ENCODE measurements at places on chromosomes 12 and 14. TPM values are rescaled to one million over a fixed set of nuclear protein-coding genes. Genes with fewer than 3 reads are reported as not detected.

GRCh38 chr12:97404543-97404942 is 58.1 kb upstream of the RMST start:
- H3K27me3 ChIP-seq = no peaks in the 10 kb centered on the region
- H3K36me3 ChIP-seq = no peaks in the 10 kb centered on the region
- H3K27ac ChIP-seq = no peak overlapping the region
- no peaks in the 10 kb centered on the region for H3K4me1 ChIP-seq
- DNase-seq = no peak

DNA sequence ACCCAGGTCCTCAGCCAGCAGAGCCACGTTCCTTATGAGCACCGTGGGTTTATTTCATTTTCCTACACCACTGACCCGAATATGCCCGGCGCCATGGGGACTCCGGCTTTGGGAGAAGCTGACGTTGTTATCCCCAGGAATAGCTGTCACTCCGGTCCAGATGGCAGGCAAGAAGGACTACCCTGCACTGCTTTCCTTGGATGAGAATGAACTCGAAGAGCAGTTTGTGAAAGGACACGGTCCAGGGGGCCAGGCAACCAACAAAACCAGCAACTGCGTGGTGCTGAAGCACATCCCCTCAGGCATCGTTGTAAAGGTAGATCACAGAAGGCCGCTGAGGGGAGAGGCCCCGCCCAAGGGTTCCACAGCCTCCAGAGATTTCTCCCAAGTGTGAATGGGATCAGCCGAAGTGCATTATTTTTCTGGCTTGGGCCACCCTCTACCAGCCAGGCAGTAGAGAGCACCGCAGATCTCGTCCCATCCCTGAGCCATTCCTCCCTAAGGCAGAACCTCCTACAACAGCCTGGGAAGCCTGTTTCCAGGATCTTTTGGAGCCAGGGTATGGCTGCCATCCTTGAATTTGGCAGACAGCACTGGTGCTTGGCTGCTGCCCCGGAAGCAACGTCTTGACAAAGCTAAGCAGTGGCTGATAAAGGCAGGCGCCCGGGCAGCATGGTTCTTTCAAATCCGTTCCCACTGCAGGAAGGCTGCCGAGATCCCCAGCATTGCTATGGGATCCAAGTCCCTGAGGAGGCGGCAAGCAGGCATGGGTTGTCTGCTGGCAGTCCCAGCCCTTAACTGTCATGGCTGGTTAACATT is 17.8 kb downstream of the CDK2AP1 start:
- DNase-seq = no peak
- H3K4me3 ChIP-seq = no peak overlapping the region
- no peaks in the 10 kb centered on the region for H3K27me3 ChIP-seq
- peaks cover 40% of the 10 kb centered on the region for H3K36me3 ChIP-seq

DNA sequence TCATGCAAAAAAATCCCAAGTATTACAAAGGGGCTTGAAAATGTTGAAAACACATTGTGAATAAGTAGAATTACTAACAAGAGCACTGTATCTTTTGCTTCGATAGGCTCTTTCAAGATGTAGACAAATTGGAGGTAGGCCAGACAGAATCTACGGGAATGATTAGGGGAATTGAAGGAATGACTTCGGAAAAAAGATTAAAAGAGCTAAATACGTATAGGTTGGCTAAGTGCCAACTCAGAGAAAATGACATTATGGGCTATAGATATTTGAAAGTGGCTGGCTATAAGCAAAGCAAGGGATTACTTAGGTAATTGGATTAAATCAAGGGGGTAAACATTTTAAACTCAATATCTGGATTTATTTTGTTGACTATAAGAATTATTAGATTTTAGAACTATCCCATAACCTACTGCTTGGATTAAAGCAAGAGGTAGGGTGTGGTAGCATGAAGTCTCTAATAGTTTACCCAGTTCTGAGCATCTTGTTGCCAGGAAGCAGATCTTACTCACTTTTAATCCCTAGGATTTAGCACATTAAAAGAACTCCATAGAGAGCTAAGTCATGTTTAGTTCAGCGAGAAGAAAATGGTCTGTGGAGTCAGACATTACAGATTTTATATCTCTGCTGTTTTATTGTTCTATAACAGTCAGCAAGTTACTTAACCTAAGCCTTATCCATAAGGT is 489.8 kb downstream of the DIO2 start:
- DNase-seq = no peak
- H3K36me3 ChIP-seq = no peaks in the 10 kb centered on the region
- no peaks in the 10 kb centered on the region for H3K27me3 ChIP-seq
- no peak overlapping the region for H3K27ac ChIP-seq
- peaks cover 2% of the 10 kb centered on the region for H3K4me1 ChIP-seq
- no peak overlapping the region for H3K4me3 ChIP-seq

DNA sequence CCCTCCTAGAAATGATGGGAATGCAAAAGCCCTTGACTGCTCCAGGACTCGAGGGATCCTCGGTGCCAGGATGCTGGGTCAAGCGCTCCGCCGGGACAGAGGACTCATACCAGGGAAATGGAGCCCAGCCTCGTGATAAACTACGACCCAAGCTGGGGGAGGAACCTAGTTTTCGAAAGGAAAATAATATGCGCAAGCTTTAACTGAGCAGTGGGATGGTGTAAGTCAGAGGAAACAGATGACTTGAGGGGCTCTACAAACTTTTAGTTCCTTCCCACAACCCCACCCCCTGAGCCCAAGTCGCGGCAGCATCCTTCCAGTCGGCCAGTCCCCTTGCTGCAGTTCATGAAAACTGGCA is 654 bp upstream of the SUPT16H start:
- no peak for DNase-seq
- H3K27ac ChIP-seq = peak overlapping the region; percentile 99
- H3K36me3 ChIP-seq = peaks cover 34% of the 10 kb centered on the region
- H3K4me3 ChIP-seq = peak overlapping the region; percentile 87
- no peaks in the 10 kb centered on the region for H3K27me3 ChIP-seq

- H3K36me3 ChIP-seq = no peaks in the 10 kb centered on the region
- DNase-seq = no peak
- H3K27ac ChIP-seq = no peak overlapping the region
- H3K4me1 ChIP-seq = no peaks in the 10 kb centered on the region
- no peak overlapping the region for H3K4me3 ChIP-seq
- H3K27me3 ChIP-seq = no peaks in the 10 kb centered on the region
Measured at GRCh38 chr12:102441077-102441596, 39.2 kb downstream of the IGF1 start.

The DAO gene
- not detected for total RNA-seq

DNA sequence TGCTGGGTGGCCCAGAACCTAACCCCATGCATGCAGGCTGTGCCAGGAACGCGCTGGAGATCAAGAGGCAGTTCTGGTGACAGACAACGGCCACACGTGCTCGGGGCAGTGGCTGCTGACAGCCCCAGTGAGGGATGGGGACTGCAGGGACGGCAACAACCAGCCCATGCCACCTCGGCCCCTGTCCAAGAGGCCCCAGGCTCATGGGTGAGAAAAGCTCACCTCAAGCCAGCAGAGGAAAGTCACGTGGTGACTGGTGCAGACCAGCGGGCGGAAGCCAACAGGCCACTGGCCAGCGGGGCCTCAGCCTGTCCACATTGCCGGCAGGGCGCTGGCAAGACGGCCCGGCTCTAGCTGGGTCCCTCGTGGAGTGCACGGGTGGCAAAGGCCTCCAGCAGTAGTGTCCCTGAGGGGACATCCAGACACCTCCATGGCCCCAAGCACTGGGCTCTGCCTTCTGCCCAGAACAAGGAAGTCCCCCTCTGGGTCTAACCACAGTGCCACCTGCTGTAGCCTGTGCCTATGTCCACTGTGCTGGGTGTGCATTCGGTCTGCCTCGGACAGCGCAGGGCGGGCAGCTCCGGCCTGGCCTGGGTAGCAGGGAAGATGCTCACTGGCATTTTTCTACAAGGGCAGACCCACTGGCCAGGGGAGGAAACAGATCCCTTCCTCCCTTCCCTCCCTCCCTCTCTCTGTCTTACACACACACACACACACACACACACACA is 134.1 kb downstream of the NCOR2 start:
- peaks cover 16% of the 10 kb centered on the region for H3K36me3 ChIP-seq
- H3K27ac ChIP-seq = no peak overlapping the region
- DNase-seq = no peak
- H3K4me3 ChIP-seq = no peak overlapping the region

The PIWIL1 gene
- total RNA-seq = not detected

The NKX2-1 gene
- total RNA-seq = not detected

The LMO3 gene
- not detected for total RNA-seq

DNA sequence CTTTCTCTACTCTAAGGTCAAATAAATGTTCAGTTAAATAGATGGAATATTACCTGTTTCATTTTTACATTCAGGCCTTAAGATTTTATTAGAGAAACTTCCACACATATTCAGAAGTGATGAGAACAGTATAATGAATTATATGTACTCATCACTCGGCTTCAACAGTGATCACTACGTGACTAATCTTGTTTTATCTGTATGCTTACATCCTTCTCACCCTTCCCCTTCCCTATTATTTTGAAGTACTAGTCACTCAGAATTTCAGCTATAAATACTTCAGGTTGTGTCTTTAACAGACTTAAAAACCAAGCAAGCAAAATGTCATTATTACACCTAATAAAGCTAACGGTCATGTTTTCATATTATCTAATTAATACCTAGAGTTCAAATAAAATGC is 34.9 kb downstream of the ETV6 start:
- H3K27ac ChIP-seq = no peak overlapping the region
- H3K4me1 ChIP-seq = peaks cover 19% of the 10 kb centered on the region
- peaks cover 16% of the 10 kb centered on the region for H3K36me3 ChIP-seq

DNA sequence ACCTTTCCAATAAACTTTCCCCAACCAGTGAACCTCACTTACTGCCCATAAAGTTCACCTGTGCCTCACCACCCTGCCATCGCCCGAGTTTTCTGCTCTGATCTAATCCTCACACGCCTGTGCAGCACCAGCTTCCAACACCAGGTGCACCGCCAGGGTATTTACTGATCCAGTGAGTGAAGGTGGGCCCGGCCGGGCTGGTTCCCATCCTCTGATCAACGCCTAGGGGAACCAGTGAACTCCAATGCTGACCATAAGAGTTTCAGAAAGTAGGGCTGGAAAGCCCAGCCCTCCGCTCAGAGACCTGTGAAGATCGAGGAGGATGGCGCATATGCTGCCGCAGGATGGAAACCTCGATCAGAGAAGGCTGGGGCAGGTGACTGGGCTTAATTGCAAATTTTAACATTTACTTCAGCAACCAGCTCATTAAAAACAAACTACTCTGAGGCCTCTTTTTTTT is 685 bp upstream of the MYL6B start:
- peak overlapping the region; percentile 98 for H3K27ac ChIP-seq
- DNase-seq = peak; percentile 78
- peaks cover 49% of the 10 kb centered on the region for H3K4me1 ChIP-seq
- peaks cover 19% of the 10 kb centered on the region for H3K36me3 ChIP-seq
- H3K4me3 ChIP-seq = peak overlapping the region; percentile 83

The IFNG-AS1 gene
- total RNA-seq = not detected

The RAPGEF3 gene
- total RNA-seq = not detected

DNA sequence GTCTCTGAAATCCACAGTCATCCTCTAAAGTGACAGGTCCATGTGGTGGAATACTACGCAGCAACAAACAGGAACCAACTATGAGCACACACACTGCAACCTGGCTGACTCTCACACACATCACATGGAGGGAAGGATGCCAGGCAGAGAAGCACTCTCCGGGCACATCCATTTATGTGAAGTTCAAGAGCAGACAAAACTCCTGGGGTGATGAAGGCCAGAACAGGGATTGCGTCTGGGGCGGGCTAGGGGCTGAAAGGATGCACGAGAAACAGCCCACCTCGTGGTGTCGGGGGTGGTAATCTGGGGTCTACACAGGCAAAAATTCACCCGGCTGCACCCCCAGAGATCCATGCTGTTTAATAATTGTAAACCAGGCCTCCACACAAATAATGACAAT is 100.2 kb downstream of the DICER1 start:
- H3K4me1 ChIP-seq = peaks cover 3% of the 10 kb centered on the region
- no peaks in the 10 kb centered on the region for H3K27me3 ChIP-seq
- H3K36me3 ChIP-seq = no peaks in the 10 kb centered on the region
- H3K4me3 ChIP-seq = no peak overlapping the region
- H3K27ac ChIP-seq = no peak overlapping the region
- DNase-seq = no peak

GRCh38 chr12:87760943-87761342 is 268.3 kb downstream of the C12orf50 start:
- DNase-seq = no peak
- no peaks in the 10 kb centered on the region for H3K4me1 ChIP-seq
- no peaks in the 10 kb centered on the region for H3K36me3 ChIP-seq
- no peaks in the 10 kb centered on the region for H3K27me3 ChIP-seq
- no peak overlapping the region for H3K4me3 ChIP-seq

DNA sequence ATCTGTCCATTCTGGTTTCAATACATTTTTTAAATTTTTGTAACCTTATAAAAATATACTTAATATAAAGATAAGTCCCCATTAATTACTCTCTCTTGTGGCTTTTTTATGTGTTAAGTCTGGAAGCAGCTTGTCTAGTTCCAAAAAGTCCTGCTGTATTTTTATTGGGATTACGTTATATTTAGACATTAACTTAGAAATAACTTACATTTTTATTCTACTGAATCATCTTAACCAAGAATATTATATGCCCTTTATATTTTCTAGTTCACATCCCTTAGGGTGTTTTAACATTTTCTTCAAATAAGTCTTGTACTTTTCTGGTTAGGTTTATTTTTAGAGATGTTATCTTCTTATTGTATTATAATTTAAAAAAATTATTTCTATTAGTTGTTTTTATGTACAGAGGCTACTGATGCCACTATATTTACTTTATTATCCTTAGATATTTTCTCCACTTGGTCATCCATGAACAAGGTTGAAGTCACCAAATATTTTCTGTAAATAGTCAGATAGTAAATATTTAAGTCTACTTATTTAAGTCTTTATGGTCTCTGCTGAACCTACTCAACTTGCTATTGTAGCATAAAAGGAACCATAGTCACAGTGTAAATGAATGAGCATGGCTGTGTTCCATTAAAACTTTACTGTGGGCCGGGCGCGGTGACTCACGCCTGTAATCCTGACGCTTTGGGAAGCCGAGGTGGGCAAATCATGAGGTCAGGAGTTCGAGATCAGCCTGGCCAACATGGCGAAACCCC is 132.4 kb upstream of the NEDD1 start:
- no peak overlapping the region for H3K27ac ChIP-seq
- H3K36me3 ChIP-seq = no peaks in the 10 kb centered on the region
- H3K27me3 ChIP-seq = peaks cover 2% of the 10 kb centered on the region
- no peak overlapping the region for H3K4me3 ChIP-seq
- no peak for DNase-seq

The SLC24A4 gene
- total RNA-seq = not detected

The BBS10 gene
- total RNA-seq = 5.1 TPM

- no peak overlapping the region for H3K4me3 ChIP-seq
- H3K27ac ChIP-seq = peak overlapping the region; percentile 11
- DNase-seq = no peak
- H3K36me3 ChIP-seq = peaks cover 76% of the 10 kb centered on the region
- no peaks in the 10 kb centered on the region for H3K27me3 ChIP-seq
Measured at GRCh38 chr14:91125271-91125660, 11.4 kb downstream of the DGLUCY start.

GRCh38 chr12:27034607-27035293 is 12.4 kb downstream of the MED21 start:
- peaks cover 40% of the 10 kb centered on the region for H3K36me3 ChIP-seq
- H3K27ac ChIP-seq = no peak overlapping the region
- no peak overlapping the region for H3K4me3 ChIP-seq

The GLT1D1 gene
- total RNA-seq = not detected

GRCh38 chr14:89371585-89372511 is 45.2 kb downstream of the FOXN3 start:
- H3K27ac ChIP-seq = no peak overlapping the region
- no peak overlapping the region for H3K4me3 ChIP-seq
- peaks cover 17% of the 10 kb centered on the region for H3K36me3 ChIP-seq
- peaks cover 36% of the 10 kb centered on the region for H3K4me1 ChIP-seq

- no peaks in the 10 kb centered on the region for H3K4me1 ChIP-seq
- no peaks in the 10 kb centered on the region for H3K36me3 ChIP-seq
- no peak for DNase-seq
- H3K27ac ChIP-seq = no peak overlapping the region
- H3K27me3 ChIP-seq = no peaks in the 10 kb centered on the region
- no peak overlapping the region for H3K4me3 ChIP-seq
Measured at GRCh38 chr12:20264026-20264425, 104.3 kb upstream of the PDE3A start.
